Left ventricle myocardium inferior (tissue), 1 donor: ENCODE measurements at places on chromosomes 11 and 22. TPM values are rescaled to one million over a fixed set of nuclear protein-coding genes. Genes with fewer than 3 reads are reported as not detected.

DNA sequence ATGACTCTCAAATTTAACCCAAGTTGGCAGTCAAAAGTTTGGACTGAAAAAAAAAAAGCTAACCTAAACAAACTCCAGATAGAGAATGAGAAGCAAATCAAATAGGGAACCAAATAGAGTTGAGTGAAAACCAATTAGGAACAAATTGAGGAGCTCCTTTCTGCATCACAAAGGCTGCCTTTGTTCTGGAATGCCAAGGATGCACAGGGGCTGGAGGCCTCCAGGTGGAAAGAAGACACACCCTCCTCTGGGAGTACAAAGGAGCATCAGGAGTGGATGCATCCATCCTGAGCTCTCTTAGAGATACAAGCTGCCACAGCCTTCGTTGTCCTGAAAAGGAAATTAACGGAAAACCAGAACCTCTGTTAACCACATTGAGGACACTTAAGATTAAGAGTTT lies 73.3 kb downstream of the MRGPRX1 start:
- DNase-seq: no peak

DNA sequence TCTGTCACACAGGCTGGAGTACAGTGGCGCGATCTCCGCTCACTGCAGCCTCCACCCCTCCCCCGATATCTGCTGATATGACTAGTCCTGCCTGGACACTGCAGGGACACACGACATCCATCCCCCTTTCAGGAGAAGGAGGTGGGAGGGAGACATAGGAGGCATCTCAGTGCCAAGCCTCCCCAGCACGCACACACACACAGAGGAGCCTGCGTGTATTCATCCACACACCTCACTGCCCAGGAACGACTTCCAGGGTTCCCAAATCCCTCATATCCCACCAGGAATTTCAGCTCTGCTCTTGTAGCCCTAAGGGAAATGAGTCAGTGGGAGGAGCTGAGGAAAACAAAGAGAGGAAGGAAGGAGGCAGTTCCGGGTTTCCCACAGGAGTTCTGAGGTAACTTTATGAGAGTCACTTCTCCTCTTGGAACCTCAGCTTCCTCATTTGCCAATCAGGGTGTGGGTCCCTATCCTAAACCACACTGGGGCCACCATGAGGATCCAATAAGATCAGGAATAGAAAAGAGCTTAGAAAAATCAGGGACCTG lies 37.2 kb upstream of the ACER3 start:
- DNase-seq: no peak

DNA sequence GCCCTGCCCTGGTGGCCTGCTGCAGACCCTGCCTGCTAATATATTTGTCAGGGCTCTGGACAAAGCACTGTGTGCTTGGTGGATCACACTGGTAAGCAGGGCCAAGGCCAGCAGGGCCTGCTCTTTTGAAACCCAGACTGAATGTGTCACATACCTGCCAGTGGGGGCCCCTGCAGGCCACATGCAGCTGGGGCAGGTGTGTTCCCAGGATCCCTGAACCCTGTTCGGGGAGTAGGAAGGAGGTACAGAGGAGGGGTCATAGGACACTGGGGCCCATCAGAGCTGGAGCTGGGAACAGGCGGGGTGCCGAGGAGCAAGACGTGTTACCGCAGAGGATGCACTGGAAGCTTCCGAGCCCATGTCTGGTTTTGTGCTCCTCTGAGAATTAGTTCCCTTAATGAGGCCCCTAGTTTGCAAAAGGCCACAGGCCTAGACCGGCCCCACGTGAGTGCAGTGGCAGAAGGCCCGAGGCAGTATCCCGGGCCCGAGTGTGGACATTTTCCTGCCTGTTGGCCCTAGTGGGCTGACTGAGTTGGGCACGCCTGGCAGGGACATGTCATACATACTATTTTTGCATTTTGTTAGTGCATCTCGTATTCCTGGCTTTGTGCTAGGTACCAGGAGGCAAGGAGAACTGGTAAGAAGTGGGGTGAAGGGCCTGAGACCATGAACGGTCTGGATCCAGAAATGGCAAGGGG lies 11.2 kb upstream of the ACR start:
- DNase-seq: peak; percentile 2

- DNase-seq: no peak
Measured at GRCh38 chr11:73962101-73962705, 11.4 kb downstream of the DNAJB13 start.

GRCh38 chr22:33684087-33684486 lies 236.2 kb downstream of the LARGE1 start:
- no peak for DNase-seq

- no peak for DNase-seq
Measured at GRCh38 chr11:61968758-61969390, 1.4 kb upstream of the FTH1 start.

DNA sequence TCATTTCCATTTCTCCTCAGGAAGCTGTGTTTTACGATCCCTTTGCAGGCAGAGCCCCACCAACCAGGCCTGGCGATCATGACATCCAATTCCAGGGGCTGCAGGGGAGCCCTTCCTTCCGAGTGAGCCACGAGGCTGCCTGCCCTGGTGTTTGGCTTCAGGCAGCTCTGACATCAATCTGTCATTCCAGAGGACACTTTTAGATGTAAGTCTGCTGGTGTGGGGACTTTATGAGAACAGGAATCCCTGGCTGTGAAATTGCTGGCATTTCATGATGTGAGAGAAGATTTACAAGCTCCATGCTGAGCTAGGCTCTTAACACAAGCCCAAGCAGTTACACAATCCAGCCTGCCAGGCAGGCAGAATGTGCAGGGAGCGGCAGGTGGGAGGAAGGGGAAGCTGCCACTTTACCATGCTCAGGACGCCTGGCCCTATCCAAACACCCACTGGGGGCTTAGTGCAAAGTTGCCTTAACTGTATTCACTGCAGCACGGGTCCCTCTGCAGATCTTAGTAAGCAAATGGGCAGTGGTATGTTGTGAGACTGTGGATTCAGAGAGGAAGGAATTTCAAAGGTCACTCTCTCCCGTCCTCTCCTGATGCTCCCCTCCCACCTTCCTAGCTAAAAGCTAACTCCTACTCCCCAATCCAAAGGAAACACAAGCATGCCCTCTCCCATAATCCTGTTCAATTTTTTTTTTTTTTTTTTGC lies 43.4 kb upstream of the MICAL2 start:
- no peak for DNase-seq

GRCh38 chr11:34851916-34852315 lies 64.3 kb downstream of the APIP start:
- no peak for DNase-seq

DNA sequence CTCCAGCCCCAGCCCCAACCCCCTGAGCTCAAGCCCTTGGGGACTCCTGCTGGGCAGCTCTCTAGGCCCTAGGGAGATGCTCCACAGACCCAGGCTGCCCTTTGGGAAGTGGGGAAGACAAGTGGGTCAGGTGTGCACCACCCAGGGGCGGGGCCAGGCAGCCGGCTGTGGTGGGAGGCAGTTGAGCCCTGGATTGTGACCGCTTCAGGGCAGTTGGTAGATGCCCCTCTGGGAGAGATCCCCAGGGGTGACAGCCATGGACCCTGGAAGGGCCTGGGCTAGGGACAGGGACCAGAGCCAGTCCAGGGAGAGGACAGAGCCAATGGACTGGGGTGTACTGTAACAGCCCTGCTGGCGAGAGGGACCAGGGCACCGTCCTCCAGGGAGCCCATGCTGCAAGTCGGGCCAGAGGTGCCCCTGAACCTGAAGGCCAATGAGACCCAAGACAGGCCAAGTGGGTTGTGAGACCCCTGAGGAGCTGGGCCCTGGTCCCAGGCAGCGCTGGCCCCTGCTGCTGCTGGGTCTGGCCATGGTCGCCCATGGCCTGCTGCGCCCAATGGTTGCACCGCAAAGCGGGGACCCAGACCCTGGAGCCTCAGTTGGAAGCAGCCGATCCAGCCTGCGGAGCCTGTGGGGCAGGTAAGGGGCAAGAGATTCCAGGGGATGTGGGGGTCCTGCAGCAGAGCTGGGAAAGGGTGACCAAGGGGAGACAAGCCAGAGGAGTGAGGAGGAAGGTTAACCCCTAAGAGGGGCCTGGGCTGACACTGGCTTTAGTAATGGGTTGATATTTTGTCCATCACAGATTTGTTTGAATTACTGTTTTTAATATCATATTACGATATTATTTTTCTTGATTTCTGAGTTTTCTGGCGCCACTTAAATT lies at the start of gene IGLL5:
IGLL5 (plus strand) TSS at position 196 of the 883 bp plus-strand sequence; CDS start at position 434, 238 bp downstream.
- DNase-seq: no peak

GRCh38 chr22:49812838-49813237 lies 14.8 kb downstream of the BRD1 start:
- DNase-seq: no peak

- no peak for DNase-seq
Measured at GRCh38 chr11:127071606-127072005, 71.0 kb upstream of the KIRREL3 start.

DNA sequence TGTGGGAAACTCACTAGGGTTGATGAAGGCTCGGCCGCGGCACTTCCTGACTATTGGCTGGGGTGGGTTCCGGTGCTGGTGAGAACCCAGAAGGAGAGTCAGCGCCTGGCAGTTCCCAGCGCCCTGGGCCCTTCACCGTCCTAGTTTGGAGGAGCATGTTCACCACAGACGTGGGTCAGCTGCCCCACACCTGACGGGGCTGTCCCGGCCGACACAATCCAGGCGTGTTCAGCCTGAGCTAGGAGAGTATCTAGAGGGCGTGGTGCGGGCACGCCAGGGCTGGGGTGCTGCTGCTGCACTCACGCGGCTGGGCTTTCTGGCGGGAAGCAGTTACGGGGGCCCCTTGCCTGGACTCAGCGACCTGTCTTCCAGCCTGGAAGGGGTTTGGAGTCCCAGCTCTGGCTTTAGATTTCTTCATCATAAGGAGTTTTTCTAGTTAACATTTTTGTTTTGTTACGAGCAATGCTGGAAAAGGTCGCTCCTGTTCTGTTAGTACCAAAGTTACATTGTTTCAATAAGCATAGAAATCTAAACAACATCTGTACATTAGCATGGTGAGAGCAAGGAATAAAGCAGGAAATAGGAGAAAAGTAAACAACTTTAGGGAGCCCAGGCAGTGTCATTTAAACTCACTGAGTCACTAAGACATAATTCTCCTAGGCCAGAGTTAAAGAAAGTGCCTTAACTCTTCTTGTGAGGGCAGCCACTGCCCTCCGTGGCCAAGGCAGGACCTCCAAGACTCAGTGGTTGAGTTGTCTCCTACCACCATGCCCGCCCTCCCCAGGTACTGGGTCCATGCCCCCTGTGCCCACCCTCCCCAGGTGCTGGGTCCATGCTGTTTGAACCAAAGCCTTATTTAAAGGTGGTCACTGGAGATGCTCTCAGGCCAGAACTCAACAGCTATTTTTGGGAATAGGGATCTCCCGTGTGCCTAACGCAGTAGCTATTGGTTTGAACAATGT lies 12.1 kb upstream of the ADORA2A start:
- DNase-seq: no peak

- DNase-seq: no peak
Measured at GRCh38 chr11:33005175-33005574, 10.5 kb upstream of the DEPDC7 start.

DNA sequence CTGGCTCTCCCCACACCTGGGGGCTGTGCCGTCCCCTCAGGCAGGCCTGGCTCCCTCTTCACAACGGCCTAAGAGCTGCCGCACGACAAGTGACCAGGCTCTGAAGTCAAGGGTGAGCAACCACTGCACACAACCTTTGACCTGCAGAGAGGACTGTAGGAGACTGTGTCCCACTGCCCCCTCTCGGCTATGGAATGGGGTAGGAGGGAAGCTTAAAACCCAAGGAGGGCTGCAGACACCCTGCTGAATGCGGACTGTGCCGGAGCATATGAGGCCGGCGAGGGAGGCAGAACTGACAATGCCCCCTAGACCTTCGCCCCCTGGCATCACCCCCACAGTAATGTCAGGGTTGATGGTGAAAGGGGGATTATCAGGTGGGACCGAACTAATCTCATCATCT lies 311.9 kb downstream of the CTTN start:
- no peak for DNase-seq

GRCh38 chr11:122230385-122230755 lies 114.4 kb upstream of the BLID start:
- DNase-seq: no peak

DNA sequence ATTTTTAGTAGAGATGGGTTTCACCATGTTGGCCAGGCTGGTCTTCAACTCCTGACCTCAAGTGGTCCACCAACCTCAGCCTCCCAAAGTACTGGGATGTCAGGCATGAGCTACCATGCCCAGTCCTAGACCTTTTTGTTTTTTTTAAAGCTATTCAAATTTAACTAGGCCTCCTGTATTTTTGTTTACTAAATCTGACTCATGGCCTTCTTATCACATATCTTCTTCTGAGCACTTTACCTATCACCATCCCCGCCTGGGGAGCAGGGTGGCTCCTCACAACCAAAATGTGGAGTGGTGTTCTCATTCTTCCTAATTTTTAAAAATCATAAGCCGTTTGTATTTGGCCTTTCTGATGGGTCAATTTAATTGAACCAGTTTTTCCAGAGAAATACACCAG lies 92.6 kb downstream of the DBX1 start:
- no peak for DNase-seq

- DNase-seq: no peak
Measured at GRCh38 chr11:134626032-134626431, 214.0 kb upstream of the B3GAT1 start.

GRCh38 chr22:42679691-42680090 lies 30.5 kb upstream of the CYB5R3 start:
- no peak for DNase-seq

GRCh38 chr22:37500745-37501609 lies 14.8 kb upstream of the MFNG start:
- peak; percentile 77 for DNase-seq

- no peak for DNase-seq
Measured at GRCh38 chr11:87215236-87215635, 177.5 kb downstream of the TMEM135 start.

- no peak for DNase-seq
Measured at GRCh38 chr11:121899520-121899919, 216.5 kb downstream of the BLID start.

GRCh38 chr11:17917556-17917955 lies 95.3 kb downstream of the SERGEF start:
- no peak for DNase-seq

DNA sequence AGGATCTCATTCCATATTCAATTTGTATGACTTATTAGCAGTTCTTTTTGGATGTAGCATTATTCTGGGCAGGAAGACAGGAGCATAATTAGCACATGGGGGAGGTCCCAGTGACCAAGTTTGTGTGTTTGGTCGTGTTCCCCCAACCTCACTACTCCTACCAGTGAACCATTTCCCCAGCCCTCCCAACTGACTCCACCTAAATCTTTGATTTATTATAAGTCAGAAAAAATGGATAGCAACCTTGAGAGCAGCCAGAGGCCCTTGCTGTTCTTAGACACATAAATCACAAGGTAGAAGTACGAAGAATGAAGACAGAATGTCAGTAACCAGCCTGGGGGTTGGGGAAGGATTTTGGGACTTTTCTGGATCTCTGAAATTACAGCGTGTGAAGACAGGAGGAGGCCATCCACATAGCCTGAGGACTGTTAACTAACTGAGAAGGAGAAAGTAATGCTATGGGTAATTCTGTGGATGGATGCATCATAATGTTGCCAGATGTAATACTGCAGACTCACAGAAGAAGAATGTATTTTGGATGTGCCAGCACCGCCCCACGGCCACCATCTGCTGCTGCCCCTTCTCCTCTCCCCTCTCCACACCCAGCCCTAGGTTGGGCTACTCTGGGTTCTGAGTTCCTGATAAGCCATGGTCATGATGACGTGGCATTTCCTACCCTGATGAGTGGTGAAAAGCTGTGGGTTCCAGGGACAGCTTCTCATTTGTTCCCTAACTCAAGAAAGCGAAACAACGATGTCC lies 124.3 kb upstream of the TTC12 start:
- peak; percentile 70 for DNase-seq

The TRPM5 gene
- total RNA-seq: not detected

The MCAM gene
- total RNA-seq: 59.2 TPM

The FXYD2 gene
- total RNA-seq: 1.3 TPM

The SYT13 gene
- total RNA-seq: 5.9 TPM

The NAV2 gene
- total RNA-seq: 14.3 TPM

The SAA4 gene
- not detected for total RNA-seq

The GALNT18 gene
- 24.4 TPM for total RNA-seq

The CRACR2B gene
- total RNA-seq: 23.2 TPM

The ISX gene
- total RNA-seq: not detected
